ENCODE measurements at places on chromosomes 4 and X. TPM values are rescaled to one million over a fixed set of nuclear protein-coding genes. Genes with fewer than 3 reads are reported as not detected.

DNA sequence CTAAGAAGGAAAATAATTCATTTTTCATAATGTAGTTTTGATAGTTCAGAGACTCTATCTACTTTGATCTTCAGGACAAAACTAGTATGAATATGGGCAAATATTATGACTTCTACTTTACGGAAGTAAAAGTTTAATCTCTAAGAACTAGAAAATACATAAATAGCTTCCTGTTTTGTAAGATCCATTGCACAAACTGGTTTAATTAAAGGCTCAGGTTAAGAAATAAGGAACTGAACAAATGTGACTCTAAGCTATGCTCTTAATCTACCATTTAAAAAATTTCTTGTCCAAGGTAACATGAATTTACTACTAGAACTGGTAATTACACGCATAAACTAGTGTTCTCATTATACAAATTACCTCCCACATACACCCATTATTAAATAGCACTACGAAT, 360.6 kb downstream of the INPP4B start:
- DNase-seq: no peak

GRCh38 chr4:27763830-27764525, 903.3 kb downstream of the STIM2 start:
- no peak for DNase-seq

GRCh38 chr4:28772066-28772465, 1911.4 kb downstream of the STIM2 start:
- peak; percentile 62 for DNase-seq

- DNase-seq: peak; percentile 26
These were observed 145.4 kb downstream of the EMCN start for GRCh38 chr4:100372432-100372831.

- peak; percentile 91 for DNase-seq
These were observed 37.3 kb downstream of the ACOX3 start for GRCh38 chr4:8403173-8403753.

DNA sequence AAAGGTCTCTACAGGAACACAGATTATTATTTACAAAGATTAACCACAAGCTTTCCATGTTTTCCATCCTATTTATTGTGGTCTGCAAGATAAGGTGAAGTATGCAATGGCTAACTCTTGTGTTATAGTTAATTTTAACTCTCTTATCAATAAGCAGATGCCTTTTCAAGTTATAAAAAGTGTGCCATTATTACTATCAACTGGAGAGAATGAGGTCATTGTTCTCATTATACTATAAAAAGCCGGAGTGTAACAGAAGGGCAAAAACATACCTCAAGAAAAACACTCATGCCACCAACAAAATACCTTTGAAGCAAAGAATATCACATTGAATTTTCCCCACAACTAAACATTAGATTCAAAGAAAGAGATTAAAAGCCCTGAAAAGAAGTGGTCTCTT, 52.0 kb upstream of the SORBS2 start:
- DNase-seq: no peak

- DNase-seq: no peak
These were observed 120.4 kb downstream of the PPARGC1A start for GRCh38 chr4:23769406-23769805.

GRCh38 chrX:262381-262909, 18.7 kb upstream of the PLCXD1 start:
- DNase-seq: no peak

- DNase-seq: peak; percentile 72
These were observed 21.7 kb upstream of the CXCL8 start for GRCh38 chr4:73718375-73719373.

DNA sequence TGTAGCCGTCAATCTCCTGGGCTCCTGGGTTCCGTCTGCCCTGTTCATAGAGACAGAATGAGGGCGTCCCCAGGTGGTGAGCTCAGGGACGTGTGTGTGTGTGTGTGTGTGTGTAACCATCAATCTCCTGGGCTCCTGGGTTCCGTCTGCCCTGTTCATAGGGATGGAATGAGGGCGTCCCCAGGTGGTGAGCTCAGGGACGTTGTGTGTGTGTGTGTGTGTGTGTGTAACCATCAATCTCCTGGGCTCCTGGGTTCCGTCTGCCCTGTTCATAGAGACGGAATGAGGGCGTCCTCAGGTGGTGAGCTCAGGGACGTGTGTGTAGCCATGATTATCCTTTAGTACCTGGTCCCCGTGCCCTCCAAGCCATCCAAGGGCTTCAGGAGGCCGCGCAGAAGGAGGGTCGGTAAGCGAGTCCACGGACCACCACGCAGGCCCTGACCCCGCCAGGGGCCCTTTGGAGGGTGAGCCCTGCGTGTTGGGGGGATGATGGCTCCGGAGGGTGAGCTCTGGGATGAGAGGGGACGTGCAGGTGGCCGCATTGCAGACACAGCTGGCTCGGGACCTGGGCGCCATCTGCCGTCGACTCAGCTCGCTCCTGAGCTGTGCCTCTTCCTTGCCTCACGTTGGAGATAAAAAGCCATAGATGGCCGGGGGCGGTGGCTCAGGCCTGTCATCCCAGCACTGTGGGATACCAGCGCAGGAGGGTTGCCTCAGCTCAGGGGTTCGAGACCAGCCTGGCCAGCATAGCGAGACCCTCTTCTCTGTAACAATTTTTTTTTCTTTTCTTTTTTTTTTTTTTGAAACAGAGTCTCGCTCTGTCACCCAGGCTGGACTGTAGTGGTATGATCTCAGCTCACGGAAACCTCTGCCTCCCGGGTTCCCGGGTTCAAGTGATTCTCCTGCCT, 5.4 kb upstream of the GTPBP6 start:
- DNase-seq: peak; percentile 61

DNA sequence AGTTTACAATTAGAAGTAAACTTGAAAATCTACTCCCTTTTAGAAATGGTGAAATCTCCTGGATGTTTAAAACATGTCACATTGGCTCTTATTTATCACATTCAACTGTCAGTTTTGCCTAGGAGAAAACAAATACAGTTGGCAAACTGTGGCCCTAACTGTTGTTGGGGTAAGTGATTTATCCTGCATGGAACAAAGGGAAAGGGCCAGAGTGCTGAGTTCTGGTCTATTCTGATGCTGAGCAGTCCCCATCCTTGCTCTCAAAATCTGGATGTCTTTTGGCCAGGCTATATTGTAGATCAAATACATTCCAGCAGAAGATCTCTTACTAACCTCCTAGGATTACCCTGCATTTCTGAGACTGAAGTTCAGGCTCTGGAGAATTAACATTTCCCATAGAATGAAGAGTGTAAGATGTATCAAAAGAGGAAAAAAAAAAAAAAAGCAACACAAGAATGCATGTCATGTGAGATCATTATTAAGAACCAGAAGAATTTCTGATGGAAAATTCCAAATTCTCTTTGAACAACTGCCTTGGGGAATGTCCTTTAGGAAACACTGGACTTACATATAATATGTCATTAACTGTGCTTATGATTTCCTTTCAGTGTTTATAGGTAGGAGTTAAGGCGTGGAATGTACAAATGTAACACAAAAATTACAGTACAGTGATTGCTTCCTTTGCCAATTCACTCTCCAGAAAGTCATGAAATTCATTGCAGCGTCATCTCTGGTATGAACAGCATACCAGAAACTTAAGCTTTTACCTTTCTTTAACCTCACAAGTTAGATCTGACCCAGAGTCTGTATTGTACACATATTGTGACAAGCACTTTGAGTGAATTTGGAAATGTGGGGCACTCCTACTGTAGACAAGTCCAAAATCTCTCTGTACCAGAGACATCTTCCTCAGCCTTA, 1012.5 kb upstream of the LCORL start:
- DNase-seq: peak; percentile 3

GRCh38 chr4:135598151-135598550, 1396.6 kb upstream of the PABPC4L start:
- no peak for DNase-seq

- DNase-seq: no peak
These were observed 60.9 kb upstream of the LDB2 start for GRCh38 chr4:16959305-16959704.

GRCh38 chrX:123665197-123665596, 67.7 kb downstream of the THOC2 start:
- peak; percentile 1 for DNase-seq

DNA sequence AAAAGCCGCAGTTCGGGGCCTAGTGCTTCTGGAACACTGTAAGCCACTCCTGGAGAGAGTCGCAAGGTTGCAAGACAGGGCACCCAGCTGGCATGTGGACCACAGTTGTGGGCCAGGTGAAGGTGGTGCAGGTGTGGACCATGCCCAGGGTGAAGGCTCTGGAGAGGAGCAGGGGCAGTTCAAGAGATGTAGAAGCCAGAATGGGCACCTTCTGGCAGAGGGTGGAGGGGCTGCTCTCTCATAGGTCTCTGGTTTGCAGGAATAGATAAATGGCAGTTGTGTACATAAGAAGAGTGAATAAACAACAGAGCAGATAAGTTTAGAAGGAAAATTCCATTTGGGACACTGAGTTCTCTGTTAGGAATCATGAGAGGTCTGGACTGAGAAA, 38.6 kb downstream of the TNIP3 start:
- DNase-seq: no peak

- no peak for DNase-seq
These were observed 153.4 kb upstream of the QRFPR start for GRCh38 chr4:121534187-121534586.

- DNase-seq: no peak
These were observed 7.1 kb downstream of the CTPS2 start for GRCh38 chrX:16705370-16705769.

- DNase-seq: peak; percentile 71
These were observed 49.2 kb upstream of the HDAC8 start for GRCh38 chrX:72621625-72622485.

DNA sequence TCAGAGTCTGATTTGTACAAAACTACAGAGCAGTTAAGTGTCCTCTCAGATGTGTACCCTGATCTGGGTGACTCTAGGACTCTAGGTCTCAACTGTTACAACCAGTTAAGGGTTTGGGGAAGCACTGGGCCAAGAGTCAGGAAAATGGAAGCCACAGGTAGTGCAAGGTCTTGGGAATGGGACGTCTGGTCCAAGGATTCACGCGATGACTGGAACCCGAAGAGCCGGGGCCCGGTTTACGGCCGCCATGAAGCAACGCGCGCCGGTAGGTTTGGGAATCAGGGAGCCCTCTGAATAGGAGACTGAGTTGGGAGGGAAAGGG, 321 bp upstream of the HPRT1 start:
- DNase-seq: no peak

DNA sequence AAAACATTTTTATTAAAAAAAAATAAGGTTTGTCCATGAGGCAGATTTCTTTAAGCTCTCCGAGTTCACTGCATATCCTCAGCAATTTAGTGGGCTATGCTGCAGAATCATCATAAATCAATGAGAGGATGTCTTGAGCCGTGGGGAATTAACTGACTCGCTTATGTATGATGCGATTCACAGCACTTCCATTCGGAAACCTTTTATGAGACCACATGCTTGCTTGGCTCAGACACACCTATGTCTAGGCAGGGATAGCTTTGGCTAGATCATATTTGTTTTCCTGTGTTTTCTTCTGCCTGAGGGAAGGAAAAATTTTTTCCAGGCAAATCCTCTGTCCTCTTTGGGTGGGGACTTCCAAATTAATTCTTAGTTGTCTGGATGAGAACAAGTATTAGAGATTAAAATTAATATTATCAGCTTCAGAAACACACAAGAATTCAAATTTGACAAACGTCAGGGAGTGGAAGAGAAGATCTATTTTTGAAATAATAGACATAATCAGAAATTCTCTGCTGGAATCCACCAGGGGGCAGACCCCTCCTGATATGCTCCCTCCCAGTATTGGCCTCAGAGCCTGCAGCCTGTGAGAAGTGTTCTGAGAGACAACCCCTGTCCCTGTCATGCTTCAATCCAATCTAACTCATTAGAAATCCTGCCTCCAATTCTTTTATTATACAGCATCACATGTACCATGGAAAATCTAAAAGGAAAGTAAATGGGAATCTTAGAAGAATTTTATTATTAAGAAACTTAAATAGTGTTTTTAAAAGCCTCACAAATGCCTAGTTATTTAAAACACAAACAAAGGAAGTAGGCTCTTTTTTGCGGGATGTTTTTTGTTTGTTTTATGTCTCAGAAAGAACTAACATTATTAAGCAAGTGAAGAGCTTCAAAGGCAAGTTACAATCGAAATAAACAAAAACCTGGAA, 345.1 kb upstream of the TACR3 start:
- peak; percentile 41 for DNase-seq

DNA sequence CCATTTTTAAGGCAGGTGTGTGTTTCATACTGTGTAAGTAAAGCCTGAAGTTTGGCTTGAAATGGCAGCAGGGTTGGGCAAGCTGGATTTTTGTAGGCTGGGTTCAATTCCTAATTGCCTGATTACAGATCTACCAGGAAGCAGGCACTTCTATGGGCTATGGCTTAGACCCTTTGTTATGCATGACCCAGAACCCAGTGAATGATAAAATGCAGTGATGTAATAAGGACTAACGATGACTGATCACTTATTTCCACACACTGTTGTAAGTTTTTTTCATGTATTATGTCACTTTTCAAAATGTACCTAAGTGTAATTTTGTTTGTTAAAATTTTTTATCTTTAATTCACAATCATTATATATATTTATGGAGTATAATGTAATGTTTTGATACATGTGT, 8.6 kb downstream of the LANCL3 start:
- no peak for DNase-seq

GRCh38 chr4:120096508-120097297, 30.1 kb upstream of the MAD2L1 start:
- peak; percentile 47 for DNase-seq

DNA sequence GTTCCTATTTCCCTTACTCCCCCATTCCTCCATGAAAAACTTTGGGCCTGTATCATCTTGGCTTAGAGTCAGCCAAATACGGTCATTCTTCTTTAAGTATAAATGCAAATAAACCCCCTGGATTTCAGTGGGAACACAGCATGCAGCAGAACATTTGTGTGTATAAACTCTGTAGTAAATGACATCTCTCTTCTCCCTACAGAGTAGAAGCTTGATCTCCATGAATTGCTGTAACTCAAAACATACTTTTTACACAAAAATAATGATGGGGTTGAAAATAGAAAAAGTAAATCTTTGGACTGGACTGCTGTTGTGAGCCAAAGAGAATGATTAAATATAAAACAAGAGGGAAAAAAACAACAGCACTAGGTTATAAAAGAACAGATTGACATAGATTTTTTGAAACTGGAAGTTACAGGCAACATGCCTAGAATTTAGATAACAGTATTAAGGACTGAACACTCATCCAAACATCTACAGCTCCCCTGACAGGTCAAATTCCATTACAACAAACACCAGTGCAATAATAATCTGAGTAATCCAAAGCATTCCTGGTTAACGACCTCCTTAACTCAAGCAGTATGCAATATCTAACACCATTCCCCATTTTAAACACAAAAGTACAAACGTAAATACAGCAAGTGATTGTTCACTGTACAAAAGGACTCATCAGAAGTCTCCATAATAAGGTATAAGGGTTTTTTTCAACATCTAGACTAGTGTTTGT, 30.7 kb downstream of the TSPAN5 start:
- peak; percentile 71 for DNase-seq

The REELD1 gene
- total RNA-seq: not detected

The LEF1 gene
- total RNA-seq: not detected

The KCNE5 gene
- total RNA-seq: not detected

The RTL5 gene
- 1.0 TPM for total RNA-seq

The IL2RG gene
- not detected for total RNA-seq

The RADX gene
- total RNA-seq: 2.1 TPM

The SSX4 gene
- total RNA-seq: not detected

The PIGA gene
- 8.9 TPM for total RNA-seq

The NXF2B gene
- total RNA-seq: not detected

The TCP11X2 gene
- not detected for total RNA-seq

The GPRASP2 gene
- 16.4 TPM for total RNA-seq

Data from GM23248 (cell line).